Activated CD4-positive, alpha-beta T cell treated with anti-CD3 and anti-CD28 coated beads for 4 hours (primary cell): ENCODE measurements at places on chromosomes 5 and 9.

DNA sequence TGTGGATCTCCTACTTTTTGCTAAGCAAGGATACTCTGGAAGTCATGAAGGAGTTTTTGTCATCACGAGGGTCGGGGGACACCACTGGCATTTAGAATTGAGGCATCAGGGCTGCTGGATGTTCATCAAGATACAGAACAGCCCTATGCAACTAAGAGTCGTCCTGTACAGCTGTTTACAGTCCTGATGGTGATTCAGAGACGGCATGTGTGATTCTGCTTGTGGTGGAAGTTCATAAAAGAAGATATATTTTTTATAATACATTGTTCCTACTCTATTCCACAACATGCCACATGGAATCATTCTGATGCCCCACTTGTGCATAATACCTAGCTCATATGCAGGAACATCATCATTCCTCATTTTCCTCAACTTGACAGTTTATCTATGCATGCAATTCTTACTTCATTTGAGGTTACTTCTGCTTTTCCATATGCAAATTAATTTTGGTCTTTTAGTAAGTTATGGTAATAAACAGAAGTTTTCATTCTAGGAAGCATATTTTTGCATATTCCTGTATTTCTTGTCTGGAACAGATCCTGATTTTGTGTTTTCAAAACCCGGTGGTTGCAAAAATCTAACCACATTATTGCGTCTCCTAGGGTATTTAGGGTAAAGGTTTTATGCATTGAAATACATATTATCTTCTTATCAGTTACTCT is 155.2 kb downstream of the ARHGEF28 start:
- DNase-seq, result no peak

GRCh38 chr9:125043148-125043547 is 100.2 kb downstream of the SCAI start:
- no peak for DNase-seq

DNA sequence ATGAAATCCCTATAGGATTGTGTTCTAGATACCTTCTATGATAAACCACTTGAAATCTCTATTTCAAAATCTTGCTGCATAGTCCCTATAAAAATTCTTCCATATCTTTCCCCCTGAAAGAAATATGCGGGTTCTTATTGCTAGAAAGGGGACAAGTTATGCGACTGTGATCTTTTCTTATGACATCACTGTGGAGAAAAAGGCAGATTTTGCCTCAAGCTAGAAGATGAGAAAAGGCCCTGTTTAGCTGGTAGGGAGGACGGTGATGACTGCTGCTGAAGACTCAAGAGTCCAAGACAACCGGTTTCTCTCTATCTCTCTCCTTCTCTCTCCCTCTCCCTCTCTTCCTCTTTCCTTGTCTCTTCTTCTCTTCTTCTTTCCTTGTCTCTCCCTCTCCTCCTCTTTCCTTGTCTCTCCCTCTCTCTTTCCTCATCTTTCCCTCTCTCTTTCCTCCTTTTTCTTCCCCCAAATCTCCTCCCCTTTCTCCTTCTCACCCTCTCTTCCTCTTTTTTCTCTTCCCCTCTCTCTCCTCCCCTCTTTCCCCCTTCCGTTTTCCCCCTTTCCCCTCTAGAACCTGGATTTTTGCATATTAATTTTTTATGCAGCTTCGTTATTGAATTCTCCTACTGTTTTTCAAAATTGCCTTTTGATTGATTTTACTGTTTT is 5.3 kb downstream of the OR2S2 start:
- no peak for DNase-seq

GRCh38 chr9:93286252-93287188 is 102.6 kb downstream of the WNK2 start:
- DNase-seq, result no peak

DNA sequence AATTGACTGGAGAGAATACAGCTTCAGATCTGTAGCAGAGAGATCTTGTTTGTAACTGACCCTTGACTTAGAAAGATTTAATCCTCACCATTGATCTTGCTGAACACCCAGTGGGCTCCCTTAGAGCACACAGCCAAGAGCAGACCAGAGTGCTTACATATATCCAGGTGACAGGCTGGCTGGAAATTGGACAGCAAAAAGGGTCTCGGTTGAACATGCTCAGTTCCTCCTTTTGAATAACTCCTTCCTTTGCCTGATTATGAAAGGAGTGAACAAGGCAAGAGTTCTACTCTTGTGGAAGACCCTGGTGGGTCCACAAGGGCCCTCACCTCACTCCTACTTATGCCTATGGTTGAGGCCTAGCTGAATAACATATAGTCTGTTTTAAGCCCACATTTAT is 134.2 kb upstream of the LHFPL2 start:
- no peak for DNase-seq

DNA sequence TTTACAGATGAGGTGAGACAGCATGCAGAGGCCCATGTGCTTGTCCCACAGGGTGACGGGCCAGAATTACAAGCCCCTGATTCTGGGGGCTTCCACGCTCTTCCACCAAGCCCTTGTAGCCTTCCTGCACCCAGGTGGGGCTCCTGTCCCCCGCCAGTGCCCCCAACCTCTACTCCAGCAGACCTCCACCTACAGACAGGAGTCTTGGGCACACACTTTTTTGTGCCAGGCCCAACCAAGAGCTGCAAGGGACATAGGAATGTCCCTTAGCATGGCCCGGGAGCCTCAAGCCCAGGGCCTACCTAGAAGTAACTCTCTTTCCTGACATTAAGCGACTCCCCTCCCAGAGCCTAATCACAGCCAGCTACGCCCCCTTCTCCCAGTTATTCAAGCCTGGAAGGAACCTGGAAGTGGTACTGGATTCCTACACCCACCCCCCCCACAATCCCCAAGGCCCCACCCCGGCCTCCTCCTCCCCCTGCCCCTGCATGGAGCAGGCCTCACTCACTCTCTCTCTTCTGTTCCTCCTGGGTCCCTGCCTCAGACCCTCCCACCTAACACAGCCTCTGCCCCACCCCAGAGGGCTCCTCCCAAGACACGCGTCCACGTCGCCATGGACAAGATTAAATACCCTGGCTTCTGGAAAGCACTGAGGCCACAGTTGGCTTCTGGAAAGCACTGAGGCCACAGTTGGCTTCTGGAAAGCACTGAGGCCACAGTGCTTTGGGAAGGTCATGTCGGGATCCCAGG is 30.5 kb downstream of the ADAMTS2 start:
- no peak for DNase-seq

DNA sequence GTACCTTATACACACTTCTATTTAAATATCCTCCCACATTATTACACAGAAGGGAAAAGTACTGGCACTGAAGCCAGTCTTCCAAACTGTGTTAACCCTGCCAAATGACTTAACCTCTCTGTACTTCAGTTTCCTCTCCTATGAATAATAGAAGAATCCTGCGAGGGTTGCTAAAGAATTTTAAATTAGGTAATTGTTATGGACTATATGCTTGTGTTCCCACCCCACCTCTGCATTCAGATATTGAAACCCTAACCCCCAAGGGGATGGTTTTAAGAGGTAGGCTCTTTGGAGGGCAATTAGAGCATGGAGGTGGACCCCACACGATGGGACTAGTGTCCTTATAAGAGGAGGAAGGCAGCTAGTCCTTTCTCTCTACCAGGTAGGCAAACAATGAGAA is 72.7 kb downstream of the TTLL11 start:
- no peak for DNase-seq

- peak; percentile 40 for DNase-seq
These were observed 110.3 kb upstream of the PTCH1 start for GRCh38 chr9:95626885-95627558.

- no peak for DNase-seq
These were observed 8.2 kb downstream of the UNC5A start for GRCh38 chr5:176818391-176819098.

- DNase-seq, result no peak
These were observed 106.4 kb upstream of the EFNA5 start for GRCh38 chr5:107776922-107777740.

GRCh38 chr5:32083981-32084430 is 90.1 kb downstream of the GOLPH3 start:
- no peak for DNase-seq

DNA sequence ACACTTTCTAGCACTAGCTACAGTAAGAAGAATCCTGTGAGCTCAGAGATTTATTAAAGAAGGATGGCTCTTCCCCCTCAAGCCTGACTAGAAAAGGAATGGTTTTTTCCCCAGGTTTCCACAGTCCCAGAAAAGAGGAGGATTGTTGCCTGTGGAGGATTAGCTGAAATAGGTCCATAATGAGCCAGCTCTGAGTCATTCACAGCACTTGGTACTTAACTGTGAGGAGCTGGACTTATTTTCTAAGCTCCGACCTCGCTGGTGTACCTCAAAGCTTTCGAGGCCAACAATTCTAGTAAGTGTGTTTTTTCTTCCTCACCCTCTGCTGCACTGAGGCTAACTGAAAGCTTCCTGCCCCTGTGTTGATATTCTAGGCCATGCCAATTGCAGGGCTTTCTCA is 222.5 kb upstream of the IL12B start:
- no peak for DNase-seq

- DNase-seq, result no peak
These were observed 1.0 kb downstream of the FOCAD start for GRCh38 chr9:20684875-20685696.

GRCh38 chr5:136192015-136192525 is 892 bp downstream of the SMIM32 start:
- DNase-seq, result no peak

GRCh38 chr5:133612249-133612860 is at the start of gene FSTL4:
TSS of gene FSTL4 (minus strand) at chr5:133612541.
- no peak for DNase-seq

DNA sequence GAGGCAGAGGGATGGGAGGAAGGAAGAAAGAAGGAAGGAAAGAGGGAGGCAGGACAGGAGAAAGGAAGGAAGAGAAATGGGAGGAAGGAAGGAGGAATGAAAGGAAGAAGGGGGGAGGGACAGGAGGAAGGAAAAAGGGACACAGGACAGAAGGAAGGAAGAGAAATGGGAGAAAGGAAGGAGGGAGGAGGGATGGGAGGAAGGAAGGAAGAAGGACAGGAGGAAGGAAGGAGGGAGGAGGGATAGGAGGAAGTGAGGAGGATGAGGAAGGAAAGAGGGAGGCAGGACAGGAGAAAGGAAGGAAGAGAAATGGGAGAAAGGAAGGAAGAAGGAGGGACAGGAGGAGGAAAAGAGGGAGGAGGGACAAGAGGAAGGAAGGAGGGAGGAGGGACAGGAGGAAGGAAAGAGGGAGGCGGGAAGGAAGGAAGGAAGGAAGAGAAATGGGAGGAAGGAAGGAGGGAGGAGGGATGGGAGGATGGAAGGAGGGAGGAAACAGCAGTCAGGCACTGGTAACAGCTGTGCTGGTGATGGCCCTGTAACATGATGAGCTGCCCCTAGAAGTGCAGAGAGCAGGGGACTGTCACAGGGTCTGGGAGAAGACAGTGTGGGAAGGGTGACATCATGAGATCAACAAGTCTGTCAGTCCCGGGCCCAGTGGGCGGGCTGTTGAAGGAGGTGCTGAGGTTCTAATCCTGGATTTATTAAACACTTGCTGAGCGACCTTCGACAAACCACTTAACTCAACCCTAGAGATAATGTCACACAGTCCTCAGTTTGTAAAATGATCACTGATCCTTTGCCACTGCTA is 10.7 kb upstream of the IRX1 start:
- no peak for DNase-seq

- no peak for DNase-seq
These were observed 67.3 kb upstream of the GRAMD2B start for GRCh38 chr5:126355940-126356339.

DNA sequence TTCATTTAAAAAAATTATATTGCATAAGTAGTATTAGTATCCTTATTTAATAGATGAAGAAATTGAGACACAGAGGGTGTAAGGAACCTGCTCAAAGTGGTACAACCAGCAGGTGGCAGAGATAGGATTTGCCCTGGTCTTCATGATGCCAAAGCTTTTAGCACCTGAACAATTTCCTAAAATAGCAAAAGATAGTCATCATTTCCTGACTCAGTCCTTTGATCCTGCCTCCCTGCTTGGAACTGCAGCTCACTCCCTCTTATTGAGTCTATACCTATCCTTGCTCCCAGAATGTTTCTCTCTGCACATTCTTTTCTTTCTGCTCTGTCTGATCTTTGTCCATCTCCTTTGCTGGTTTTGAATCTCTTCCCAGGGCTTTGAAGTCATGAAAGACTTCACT is 155.8 kb downstream of the FRMD3 start:
- DNase-seq, result no peak

DNA sequence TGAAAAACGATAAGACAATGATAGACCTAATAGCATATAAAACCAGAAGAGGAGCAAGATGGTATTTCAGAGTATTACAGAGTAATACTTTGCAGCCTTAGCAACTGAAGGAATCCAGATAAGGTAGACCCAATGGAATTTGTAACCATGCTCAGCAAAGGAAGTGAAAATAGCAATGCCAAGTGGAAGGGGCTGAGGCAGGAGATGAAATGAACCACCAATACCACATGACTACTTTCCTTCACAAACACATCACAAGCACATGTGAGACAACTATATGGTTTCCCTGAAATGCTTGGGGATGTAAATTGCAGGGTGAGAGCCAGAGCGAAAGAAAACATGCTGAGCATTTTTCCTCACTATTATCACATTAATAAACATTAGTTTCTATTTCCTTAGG is 79.8 kb upstream of the MELK start:
- DNase-seq, result no peak

GRCh38 chr5:159310511-159310910 is 19.8 kb downstream of the IL12B start:
- DNase-seq, result peak; percentile 17

- no peak for DNase-seq
These were observed 34.4 kb downstream of the GSN start for GRCh38 chr9:121302341-121302740.

DNA sequence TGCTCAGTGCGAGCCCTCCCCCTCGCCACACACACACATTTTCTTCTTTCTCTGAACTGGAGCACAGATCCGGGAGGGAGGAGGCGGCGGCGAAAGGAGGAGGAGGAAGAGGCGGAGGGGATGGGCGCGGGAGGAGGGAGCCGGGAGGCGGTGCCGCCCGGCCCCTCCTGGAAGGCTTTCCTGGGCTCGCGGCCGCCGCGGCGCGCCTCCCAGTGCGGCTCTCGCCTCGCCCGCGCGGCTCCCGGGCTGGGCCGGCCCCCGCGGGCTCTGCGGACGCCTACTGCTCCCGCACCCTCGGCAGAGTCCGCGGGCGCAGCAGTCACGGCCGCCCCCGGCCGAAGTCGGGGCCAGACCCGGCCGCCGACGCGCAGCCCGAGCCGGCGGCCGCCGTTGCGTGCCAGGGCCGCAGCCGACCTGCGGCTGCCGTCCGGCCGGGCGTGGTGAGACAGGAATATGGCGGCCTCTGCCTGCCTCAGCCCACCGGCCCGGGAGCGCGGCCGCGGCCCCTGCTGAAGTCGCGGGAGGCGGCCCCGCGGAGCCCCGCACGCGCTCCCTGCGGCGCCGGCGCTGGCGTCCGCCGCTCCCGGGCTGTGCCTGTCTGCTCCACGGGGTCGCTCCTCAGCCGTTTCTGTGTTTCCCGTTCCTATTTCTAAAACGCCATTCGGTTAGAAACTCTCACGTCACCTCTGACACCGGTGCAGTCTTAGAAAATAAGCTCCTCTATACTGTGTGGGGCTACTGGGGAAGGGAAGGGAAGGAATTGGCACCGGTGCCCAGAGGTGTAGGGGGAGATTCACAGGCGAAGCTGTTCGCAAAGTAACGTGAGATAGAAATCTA is 500 bp upstream of the GNAQ start:
- DNase-seq, result peak; percentile 80
